Stimulated activated CD8-positive, alpha-beta memory T cell treated with anti-CD3 and anti-CD28 coated beads, Interleukin-7, amount 100 ng/mL, for 1 hour (primary cell): ENCODE measurements at places on chromosomes 12 and 14.

- no peak for DNase-seq
These were observed 1.7 kb upstream of the KIF26A start for GRCh38 chr14:104136472-104137296.

DNA sequence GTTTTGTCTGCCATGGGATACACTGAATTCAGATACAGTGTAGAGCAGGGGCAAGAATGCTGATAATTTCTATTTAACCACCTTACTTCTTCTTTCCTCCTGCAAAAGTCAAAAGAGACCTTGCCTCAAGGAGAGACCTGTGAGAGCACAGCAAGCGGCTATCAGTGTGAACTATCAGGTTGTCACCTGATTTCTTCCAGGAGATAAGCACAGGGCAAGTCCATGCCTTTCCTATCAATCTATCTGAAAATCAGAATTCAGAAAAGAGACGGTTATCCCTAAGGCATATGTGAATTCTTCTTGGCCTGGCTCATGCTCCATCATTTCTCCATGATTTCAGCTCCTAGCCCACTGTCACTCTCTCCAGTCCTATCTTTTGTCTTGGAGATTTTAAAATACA is 128.9 kb upstream of the CCND2 start:
- no peak for DNase-seq

- no peak for DNase-seq
These were observed 52.5 kb upstream of the VASH1 start for GRCh38 chr14:76708771-76709170.

GRCh38 chr14:101351146-101351545 is 210.1 kb upstream of the DIO3 start:
- no peak for DNase-seq

GRCh38 chr12:13008741-13009380 is 8.8 kb upstream of the HEBP1 start:
- no peak for DNase-seq

DNA sequence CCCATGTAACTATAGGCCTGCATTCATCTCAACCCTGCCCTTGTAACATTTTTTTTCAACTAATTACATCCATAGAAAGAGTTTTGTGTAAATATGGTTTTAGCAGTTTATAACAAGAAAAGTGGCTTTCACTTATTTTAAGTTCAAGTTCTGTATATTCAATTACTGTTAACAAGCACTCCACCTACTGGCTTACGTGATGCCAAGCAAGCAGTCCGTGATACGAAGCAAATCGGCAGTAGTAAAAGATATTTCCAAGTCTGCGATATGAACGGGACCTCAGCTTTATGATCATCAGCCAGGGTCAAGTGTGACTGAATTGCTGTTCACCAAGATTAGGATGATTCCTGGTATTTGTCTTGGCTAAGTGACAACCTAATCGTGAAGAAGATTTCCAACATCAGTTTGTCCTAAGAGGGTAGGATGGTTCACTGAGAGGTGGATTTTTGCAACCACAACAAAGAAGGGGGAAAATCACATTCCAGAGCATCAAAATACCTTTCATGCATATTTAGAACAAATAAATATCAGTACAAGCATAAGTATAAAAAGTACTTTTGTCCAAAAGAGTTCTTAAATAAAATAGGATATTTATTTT is 456.2 kb downstream of the FOXG1 start:
- DNase-seq, result no peak

GRCh38 chr12:128336204-128337070 is 69.5 kb downstream of the TMEM132C start:
- no peak for DNase-seq

- no peak for DNase-seq
These were observed 51.2 kb upstream of the OXA1L start for GRCh38 chr14:22715186-22715812.

- no peak for DNase-seq
These were observed 5.1 kb upstream of the MED13L start for GRCh38 chr12:116282371-116283286.

DNA sequence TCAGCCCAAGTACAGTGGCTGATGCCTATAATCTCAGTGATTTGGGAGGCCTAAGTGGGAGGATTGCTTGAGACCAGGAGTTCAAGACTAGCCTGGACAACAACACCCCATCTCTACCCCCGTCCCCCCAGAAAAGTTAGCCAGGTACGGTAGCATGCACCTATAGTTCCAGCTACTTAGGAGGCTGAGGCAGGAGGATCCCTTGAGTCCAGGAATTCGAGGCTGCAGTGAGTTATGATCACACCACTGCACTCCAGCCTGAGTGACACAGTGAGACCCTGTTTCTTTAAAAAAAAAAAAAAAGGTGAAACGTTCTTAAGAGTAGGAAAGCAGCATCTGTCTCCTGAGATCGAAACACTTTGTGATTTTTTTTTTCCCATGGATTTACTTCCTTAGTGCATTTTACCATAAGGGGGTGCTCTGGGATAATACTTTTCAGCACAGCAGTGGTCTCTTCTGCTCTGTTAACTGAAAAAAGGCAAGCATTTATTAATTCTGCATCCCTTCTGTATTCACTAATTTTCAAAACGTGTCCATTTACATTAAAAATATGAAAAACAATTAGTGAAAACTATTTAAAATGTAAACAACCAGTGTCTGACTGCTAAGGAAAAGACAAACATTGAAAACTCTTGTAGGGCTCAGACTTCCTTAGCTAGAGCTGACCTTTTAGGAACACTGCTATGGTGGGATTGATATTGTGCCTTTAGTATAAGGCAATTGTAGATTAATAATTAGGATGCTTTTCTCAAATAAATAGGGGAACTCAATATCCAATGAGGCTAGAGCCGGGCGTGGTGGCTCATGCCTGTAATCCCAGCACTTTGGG is 31.2 kb upstream of the USP44 start:
- DNase-seq, result no peak

GRCh38 chr12:65779091-65779642 is 45.1 kb upstream of the HMGA2 start:
- no peak for DNase-seq

DNA sequence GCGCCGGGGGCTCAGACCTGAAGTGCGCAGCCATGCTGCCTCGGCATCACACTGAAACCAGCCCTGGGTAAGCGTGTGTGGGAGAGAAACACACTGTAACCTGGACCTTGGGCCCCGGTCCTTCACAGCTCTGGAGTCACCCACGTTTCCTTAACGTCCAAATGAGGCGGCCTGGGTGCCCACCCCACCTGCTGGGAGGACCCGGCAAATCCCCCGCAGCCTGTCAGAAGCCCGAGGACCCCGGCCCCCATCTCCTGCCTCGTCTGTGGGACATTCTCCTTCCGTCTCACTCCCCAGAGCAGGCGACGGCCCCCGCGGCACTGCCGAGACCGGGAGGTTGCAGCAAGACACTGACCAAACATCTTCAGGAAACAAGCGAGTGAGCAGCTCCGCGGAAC is 66.5 kb upstream of the GALNT9 start:
- DNase-seq, result no peak

DNA sequence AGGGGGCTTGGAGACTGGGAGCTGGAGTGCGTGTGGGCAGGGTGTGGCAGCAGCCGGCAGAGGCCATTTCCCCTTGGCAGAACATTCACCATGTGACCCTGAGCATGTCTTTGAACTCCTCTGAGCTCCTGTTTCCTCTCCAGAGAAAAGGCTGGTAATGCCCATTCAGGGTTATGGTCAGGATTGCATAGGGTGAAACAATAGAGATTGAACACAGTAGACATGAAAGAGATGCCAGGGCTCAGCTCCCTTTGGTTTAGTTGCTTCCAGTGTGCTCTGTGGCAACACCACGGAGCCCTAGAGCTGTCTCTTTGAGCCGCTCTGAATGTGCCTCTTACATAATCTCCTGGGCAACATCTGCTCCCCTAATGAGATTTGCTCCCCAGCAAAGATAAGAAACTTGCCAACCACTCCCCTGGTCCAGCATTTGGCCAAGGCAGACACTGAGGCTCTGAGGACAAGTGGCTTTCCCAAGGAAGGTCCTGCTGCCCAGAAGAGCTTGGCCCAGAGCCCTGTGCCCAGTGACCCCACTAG is 4.6 kb downstream of the IFI27 start:
- no peak for DNase-seq

DNA sequence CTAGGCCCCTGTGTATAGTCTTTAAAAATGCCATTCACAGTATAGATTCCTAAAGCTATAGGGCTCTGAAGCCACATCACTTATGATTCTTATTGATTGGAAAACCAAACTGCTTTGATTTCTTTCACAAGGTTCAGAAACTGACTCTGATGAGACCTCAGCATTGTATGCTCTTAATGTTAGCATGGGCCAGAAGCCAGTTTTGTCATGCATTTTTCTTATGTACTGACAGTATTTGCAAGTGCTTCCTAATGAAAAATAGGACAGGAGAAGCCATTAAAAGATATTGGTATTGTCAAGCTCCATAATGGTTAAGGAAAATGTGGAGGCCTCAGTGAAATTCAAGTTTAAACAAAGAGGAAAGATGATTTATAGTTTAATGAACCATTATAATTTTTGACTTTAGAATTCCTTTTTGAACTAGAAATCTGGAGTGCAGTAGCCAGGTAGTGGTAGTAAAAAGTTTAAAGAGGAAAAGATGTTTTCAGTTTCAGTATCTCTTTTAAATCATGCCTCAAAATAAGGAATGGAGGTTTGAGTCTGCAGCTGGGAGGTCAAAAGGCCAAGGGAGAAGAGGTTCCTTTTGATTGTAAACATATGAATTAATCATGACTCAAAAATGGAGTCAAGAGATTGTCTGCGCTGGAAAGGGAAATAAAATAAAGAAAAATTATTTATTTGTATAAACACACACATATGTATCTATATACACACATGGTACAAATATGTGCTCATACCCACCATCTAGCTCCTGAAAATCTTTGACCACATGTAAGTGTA is 388.1 kb upstream of the PRICKLE1 start:
- DNase-seq, result no peak

DNA sequence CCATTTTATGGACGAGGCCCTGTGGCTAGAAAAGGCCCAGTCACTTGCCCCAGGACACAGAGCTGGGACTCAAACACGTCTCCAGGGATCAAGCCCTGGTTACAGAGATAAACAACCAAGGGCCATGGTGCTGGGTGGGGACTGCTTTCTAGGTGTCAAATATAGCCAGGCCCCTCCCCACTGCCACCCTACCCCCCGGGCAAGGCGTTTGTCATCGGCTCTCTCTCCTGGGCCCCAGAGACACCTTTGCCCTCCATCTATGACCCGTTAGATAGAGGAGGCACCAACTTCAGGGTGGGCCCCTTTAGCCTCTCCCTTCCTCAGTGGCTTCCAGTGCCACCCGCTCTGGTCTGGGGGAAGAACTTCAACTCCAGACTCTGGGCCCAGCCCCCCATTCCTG is 18.0 kb downstream of the LTBP2 start:
- DNase-seq, result no peak

DNA sequence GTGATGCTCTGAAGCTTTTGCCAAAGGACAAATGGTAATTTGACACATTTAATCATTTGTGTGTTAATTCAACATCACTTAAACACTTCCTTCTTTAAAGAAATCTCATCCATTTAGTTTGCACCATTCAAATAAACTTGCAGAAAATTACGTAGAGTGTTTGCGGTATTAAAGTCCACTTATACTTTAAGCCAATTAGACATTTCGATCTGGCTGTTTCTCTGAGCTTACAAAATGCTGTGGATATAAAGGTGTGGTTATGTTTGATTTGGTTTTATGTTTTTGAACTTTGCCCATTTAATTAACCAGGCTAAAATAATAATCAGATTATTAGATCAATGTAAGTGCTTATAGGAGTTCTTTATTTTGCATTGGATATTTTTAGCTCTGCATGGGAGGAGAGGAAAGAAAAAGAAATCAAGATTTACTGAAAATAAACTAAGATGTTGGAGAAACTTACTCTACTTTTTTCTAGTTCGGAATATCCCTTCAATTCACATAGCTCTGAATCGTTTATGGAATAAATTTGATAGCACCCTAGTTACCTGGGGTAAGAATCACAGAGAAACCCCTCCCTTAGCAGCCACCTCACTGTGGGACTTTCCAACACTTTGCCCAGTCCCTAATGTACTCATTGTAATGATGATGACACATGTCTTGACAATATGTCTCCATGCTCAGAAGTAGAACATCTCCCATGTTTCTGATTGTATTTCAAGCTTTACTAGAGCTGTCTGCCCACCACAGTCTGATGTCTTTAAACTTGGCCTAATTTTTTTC is 268.0 kb downstream of the BTG1 start:
- no peak for DNase-seq

DNA sequence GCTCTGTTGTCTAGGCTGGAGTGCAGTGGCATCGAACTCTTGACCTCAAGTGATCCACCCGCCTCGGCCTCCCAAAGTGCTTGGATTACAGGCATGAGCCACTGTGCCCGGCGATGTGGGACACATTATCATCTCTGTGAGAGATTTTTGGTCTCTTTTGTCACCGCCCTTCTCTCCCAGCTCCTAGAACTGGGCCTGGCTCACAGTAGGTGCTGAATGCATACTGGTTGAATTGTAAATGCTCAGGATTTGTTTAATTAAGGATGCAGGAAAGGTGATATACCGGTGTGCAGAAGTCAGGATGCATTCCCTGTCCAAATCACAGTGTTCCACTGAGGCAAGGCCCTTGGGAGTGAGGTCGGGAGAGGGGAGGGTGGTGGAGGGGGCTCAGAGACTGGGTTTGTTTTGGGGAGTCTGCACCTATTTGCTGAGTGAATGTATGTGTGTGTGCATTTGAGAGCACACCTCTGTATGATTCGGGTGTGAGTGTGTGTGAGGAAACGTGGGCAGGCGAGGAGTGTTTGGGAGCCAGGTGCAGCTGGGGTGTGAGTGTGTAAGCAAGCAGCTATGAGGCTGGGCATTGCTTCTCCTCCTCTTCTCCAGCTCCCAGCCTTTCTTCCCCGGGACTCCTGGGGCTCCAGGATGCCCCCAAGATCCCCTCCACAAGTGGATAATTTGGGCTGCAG is 1.0 kb upstream of the KRT18 start:
- DNase-seq, result no peak

DNA sequence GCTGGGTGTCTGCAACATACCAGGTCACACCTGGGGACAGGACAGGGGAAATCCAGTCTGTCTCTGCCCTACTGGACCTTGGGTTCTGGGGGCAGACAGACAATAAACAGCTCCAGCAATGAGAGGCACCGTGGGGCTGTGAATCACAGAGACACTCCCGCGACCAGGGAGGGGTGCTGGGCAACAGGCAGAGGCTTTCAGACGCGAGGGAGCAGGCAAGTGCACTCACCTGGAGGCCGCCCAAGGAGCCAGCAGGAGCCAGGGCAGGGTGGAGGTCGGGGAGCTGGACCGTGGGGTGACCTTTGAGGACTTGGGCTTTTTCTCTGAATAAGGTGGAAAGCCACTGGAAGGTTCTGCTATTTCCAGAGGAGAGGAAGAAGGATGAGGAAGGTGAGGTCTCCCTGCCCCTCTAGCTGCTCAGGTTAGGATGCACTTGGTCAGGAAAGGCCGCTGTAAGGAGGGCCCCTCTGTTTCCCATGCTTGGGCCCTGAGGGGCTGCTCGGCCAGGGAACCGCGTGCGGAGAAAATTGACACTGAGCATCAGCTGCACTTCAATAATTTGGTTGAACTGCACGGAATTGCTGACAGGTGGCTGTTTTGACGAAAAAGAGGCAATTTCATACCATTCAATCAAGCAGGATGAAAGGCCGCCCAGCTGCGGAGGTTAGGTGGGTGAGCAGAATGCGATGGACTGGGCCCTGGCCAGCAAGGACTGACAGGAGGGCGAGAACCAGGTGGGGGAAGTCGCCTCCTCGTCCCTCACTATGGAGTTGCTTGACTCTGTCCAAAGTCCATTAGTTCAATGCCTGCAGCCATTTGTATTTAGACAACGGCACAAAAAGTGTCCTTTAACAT is 42.2 kb downstream of the JAG2 start:
- no peak for DNase-seq
